Activated T-cell treated with anti-CD3 and anti-CD28 coated beads, Interleukin-2, amount 50 U/mL, for 24 hours (primary cell): ENCODE measurements at places on chromosomes 3 and 15.
A peak's percentile ranks its signal among the peaks of the same experiment; 100 is the strongest.

GRCh38 chr3:184693011-184693975, 18.6 kb downstream of the MAGEF1 start:
- no peak for DNase-seq

DNA sequence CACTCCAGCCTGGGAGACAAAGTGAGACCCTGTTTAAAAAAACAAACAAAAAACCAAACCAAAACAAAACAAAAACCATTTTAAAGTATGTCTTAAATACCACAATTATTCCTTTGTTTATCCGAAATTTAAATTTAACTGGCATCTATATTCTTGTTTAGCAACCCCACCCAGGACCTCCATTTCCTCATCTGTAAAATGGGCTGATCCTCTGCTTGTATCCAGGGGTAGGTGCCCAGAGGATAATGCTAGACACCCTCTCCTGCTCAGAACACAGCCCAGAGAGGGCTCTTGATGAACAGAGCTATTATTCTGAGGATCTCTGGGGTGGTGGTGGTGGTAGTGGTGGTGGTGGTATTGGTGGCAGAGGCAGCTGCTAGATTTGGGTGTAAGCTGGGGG, 9.8 kb downstream of the SH2D7 start:
- no peak for DNase-seq

GRCh38 chr3:50192689-50193141, 1.3 kb downstream of the GNAT1 start:
- peak; percentile 93 for DNase-seq

- DNase-seq = no peak
These were observed 112.4 kb upstream of the CCDC54 start for GRCh38 chr3:107264888-107265287.

GRCh38 chr3:77319711-77320110, 279.8 kb downstream of the ROBO2 start:
- DNase-seq = no peak

- no peak for DNase-seq
These were observed 63.2 kb downstream of the DGKG start for GRCh38 chr3:186298876-186299275.

DNA sequence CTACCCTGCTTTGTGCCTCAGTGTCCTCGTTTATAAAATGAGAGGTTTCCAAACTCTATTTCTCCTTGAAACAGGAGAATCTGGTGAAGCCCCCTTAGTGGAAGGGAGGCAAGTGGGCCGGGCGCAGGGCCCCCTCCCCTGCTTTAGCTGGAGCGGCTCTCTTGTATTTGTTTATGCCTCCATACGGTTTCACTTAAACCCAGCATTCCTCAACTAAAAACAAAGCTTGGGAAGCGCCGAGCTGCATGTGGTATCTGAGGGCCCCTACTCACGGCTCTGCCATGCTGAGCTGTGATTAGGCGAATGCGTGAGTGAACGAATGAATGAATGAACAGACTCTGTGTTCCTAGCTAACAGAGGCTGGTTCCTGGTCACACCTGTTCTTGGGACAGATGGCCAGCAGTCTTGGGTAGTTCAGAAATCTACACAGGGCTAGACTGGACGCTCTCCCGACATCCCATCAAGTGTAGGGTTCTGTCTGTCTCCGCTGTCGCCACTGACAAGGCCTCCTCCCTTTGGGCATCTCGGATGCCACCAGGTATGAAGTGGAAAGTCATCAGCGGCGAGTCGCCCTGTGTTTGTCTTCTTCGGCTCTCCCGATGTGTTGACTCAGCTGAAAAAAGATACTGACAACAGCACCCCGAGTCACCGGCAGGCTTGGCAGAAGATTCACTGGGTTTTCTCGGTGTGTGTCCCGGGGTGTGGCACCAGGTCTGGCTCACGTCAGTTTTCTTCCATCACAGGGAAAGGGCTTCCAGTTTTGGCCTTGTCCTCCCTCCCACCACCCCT, 42.4 kb upstream of the VPS8 start:
- DNase-seq = no peak

DNA sequence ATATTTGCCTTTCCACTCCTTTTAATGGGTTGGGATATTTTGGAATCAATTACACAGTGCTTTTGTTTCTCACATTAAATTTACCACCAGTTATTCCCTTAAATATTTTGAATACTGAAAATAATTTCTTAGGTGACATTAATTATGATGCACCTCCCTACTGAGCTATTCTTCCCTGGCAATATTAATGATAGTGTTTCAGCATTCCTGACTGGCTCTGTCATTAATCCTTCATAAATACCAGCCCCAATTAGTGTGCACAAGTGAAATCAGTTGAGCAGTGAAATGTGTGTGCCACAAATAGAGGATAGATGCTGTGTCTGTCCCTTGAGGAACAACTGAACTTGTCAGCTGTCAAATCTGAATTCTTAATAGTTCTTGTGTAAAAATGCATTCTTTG, 304.0 kb downstream of the CACNA2D3 start:
- DNase-seq = no peak

GRCh38 chr15:72855791-72856190, 72.2 kb upstream of the ADPGK start:
- no peak for DNase-seq

DNA sequence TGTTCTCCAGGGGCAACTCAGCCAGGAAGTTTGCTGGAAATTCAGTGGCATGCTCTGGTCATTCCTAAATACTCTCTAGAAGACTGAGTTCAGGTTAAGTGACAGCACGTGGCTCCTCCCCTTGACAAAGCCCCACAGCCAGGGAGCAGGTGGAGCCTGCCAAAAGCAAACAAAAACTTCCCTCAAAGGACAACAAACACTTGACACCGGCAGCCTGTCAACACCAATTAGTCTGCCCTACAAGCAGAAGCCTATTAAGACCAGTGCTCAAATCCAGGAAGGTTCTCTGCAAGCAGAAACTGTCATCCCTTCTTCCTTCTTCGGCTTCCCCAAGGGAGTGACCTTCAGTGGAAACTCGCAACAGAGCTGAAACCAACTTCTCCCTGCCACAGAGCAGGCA, 5.0 kb downstream of the MEX3B start:
- no peak for DNase-seq

- DNase-seq = no peak
These were observed 7.2 kb upstream of the IL20RB start for GRCh38 chr3:136950623-136951022.

- DNase-seq = no peak
These were observed 22.8 kb upstream of the NOX5 start for GRCh38 chr15:68991723-68992122.
